ENCODE measurements at places on chromosomes 6 and 20. TPM values are rescaled to one million over a fixed set of nuclear protein-coding genes. Genes with fewer than 3 reads are reported as not detected.

Gene HCRTR2
- not detected for total RNA-seq

Gene CENPQ
- 10.8 TPM for total RNA-seq

DNA sequence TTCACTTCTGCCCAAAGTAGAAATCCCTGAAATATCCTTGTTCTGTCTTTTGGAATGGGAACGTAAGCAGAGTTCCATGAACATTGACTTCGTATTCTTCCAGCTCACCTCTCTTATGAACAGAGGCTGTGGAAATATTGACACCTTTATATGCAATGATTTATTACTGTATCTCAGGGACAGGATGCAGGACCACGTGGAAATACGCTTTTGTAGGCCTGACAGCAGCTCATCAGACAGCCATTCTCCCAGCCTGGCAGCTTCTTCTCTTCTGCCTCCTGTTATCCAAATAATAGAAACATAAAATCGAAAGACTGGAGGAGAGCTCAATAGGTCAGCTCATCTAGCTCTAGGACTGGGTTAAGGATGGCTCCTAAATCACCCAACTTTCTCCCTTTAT is 106.2 kb upstream of the DTNBP1 start:
- DNase-seq, result no peak
- H3K4me3 ChIP-seq, result no peak overlapping the region
- no peaks in the 10 kb centered on the region for H3K36me3 ChIP-seq
- peaks cover 16% of the 10 kb centered on the region for H3K4me1 ChIP-seq

Gene JPH2
- total RNA-seq, result 9.7 TPM

GRCh38 chr6:106757722-106758467 is 128.5 kb downstream of the QRSL1 start:
- H3K36me3 ChIP-seq, result no peaks in the 10 kb centered on the region
- DNase-seq, result no peak
- H3K27me3 ChIP-seq, result no peaks in the 10 kb centered on the region
- H3K27ac ChIP-seq, result no peak overlapping the region
- no peaks in the 10 kb centered on the region for H3K4me1 ChIP-seq

Gene PRL
- total RNA-seq, result not detected

GRCh38 chr6:67639161-67639560 is 995.9 kb upstream of the ADGRB3 start:
- no peaks in the 10 kb centered on the region for H3K36me3 ChIP-seq
- no peaks in the 10 kb centered on the region for H3K4me1 ChIP-seq
- DNase-seq, result no peak
- no peak overlapping the region for H3K27ac ChIP-seq
- no peaks in the 10 kb centered on the region for H3K27me3 ChIP-seq

Gene OR2J3
- total RNA-seq, result not detected

DNA sequence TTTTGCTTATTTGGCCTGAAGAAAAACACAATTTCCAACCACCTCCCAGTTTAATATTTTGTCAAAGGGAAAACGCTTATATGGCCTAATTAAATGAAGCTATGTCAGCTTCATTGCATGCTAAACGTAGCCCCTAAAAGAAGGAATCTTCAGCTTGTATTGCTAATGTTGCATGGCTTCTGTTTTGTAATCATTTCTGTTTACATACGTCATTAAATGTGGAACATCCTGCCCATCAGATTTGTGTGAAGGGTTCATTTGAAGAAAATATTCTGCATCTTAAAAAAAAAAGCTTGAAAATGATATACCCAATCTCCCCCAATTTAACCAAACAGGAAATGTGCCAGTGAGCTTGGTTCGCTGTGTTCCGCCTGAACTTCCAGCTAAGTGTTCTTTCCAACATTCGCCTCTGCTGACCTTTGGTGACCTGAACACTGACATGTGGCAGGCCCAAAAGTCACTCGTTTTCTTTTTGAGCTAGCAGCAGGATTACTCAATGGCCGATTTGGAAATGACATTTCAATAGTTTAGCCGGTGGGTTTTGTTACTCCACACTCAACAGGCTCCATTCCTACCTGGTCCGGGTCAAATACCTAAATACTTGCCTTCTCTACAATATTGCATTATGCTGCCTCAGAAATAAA is 12.7 kb upstream of the SIRT5 start:
- H3K27ac ChIP-seq, result no peak overlapping the region
- no peaks in the 10 kb centered on the region for H3K36me3 ChIP-seq
- H3K4me3 ChIP-seq, result no peak overlapping the region
- H3K4me1 ChIP-seq, result no peaks in the 10 kb centered on the region

DNA sequence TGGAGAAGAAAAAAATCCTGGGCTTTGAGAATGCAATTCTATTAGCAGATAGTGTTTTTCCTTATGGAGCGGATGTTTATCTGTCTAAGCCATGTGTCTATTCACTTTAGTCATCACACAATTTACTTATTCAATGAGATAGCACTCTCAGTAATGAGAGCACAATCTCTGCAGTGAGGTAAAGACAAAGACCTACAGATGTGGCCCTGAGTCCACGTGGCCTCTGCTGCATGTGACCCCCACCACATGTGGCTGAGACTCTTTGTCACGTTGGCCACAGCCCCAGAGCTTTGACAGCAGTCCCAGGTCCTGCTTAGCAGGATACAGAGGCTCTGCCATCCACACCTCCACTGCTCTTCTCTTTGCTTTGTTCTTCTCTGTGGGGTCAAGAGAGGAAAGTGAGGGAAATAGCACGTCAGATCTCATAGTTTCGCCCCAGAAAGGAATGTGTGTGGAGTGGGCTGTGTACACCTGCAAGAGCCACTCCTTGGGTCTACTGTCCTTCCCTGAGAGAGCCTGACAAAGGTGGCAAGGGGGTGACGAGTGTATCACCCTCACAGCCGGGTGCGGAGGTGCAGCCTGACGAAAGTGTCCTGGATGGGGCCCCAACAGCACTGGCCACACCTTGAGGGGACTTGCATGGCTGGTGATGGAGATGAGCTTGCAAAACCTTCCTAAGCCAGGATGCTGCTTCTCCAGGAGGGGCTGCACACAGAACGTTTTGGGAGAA is 40.7 kb downstream of the ZNF831 start:
- no peak for DNase-seq
- no peaks in the 10 kb centered on the region for H3K36me3 ChIP-seq
- no peak overlapping the region for H3K27ac ChIP-seq
- no peak overlapping the region for H3K4me3 ChIP-seq
- peaks cover 21% of the 10 kb centered on the region for H3K27me3 ChIP-seq
